Tongue (tissue), 3 donors: ENCODE measurements at places on chromosomes 3 and 15.

- DNase-seq, result peak; percentile 25
Observed at GRCh38 chr3:55013145-55013925, 85.5 kb upstream of the LRTM1 start.

GRCh38 chr3:186614266-186614596 is 1.4 kb downstream of the AHSG start:
- no peak for DNase-seq

GRCh38 chr3:128714887-128715491 is 11.0 kb upstream of the RAB7A start:
- no peak for DNase-seq

GRCh38 chr15:25900431-25900830 is 37.3 kb upstream of the ATP10A start:
- no peak for DNase-seq

DNA sequence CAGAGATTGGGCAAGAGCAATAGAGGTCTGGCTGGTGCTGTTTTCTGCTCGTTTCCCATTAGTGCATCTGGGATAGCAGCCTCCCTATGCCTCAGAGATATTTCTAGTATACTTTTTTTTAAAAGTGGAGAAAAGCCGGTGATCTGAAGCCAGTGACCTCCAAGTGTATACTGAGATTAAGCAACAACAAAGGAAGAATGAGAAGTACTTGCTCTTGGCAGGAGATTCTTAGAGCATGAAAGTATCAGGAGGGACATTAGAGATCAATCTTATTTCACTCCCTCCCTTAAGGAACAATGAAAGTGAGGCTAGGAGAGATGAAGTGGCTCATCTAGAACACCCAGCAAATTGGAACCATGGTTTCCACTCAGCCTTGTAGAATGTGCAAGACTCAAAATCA is 423.3 kb downstream of the SOX2 start:
- DNase-seq, result no peak
